ENCODE measurements at places on chromosomes 6 and 20. TPM values are rescaled to one million over a fixed set of nuclear protein-coding genes. Genes with fewer than 3 reads are reported as not detected.

GRCh38 chr20:25050501-25051350 lies 7.2 kb downstream of the ACSS1 start:
- DNase-seq: no peak

- DNase-seq: no peak
Measured at GRCh38 chr6:125041740-125042459, 79.7 kb downstream of the RNF217 start.

- DNase-seq: no peak
Measured at GRCh38 chr6:12818324-12818723, 101.8 kb downstream of the PHACTR1 start.

Gene DTNBP1
- total RNA-seq: 3.1 TPM

Gene HDDC2
- 8.8 TPM for total RNA-seq

Gene MAPK13
- total RNA-seq: 17.2 TPM

Measured in liver (tissue), 10 donors.